ENCODE measurements at places on chromosomes 12 and 14.

GRCh38 chr12:125996443-125996842, 931.2 kb downstream of the AACS start:
- no peak for DNase-seq

DNA sequence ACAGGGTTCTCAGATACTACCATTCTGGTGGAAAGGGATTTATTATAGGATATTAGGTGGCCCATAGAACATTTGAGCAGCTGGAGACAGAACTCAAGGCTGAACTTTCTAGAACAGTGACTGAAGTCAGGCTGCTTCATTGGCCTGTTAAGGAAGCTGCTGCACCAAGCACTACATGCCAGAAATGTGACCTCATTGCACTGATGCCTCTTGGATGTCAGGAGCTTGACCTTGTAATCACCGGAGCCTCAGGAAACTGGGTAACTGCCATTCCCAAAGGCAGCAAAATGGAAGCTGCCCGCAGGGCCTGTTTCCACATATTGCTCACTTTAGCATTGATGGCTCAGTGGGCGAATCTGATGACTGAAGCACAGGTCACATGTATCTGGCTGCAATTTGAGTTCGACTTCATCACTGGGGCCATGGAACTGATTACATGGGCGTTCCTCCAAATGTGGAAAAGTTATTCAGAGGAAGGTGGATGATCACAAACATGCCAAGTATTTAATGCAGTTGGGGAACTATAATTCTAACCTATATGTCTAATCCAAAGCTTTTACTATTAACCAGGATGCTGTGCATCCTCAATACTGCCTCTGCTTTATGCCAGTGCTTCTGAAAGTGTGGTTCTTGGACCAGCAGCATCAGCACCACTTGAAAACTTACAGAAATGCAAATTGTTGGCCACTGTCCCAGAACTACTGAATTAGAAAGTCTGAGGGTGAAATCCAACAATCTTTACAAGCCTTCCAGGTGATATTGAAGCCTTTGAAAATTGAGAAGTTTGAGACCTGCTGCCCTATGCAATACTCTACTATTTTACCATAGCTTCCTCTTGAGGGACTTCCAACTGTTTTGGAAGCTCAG, 337.2 kb upstream of the NAV3 start:
- DNase-seq: no peak

- no peak for DNase-seq
Measured at GRCh38 chr12:80636832-80637231, 70.6 kb upstream of the MYF6 start.

GRCh38 chr12:91640021-91640420, 457.4 kb upstream of the DCN start:
- DNase-seq: no peak

GRCh38 chr14:55097881-55098560, 31.0 kb upstream of the LGALS3 start:
- DNase-seq: no peak

- DNase-seq: no peak
Measured at GRCh38 chr14:57962325-57963035, 96.6 kb upstream of the SLC35F4 start.

DNA sequence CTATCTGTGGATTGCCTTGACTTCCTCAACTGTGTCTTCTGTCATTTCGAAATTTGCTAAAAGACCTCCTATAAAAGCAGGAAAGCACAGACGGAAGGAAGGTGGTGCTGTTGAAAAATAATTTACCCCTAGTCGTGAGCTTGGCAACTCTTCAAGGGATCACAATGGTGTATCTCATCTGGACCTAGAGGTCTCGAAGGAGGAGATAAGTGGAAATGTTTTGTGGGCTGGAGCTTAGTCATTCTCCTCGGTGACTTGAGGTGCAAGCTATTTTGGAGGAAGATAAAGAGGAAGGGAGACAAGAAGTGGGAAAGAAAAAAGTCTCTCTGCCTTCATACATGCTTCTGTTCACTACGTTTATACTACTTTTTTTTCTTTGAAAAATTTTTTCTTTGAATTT, 89.9 kb downstream of the FLRT2 start:
- DNase-seq: no peak

GRCh38 chr14:96040828-96041371, 1.7 kb downstream of the C14orf132 start:
- DNase-seq: no peak

GRCh38 chr12:31751085-31751484, 22.3 kb upstream of the AMN1 start:
- no peak for DNase-seq

GRCh38 chr14:70697701-70698100, 56.0 kb downstream of the TTC9 start:
- no peak for DNase-seq

DNA sequence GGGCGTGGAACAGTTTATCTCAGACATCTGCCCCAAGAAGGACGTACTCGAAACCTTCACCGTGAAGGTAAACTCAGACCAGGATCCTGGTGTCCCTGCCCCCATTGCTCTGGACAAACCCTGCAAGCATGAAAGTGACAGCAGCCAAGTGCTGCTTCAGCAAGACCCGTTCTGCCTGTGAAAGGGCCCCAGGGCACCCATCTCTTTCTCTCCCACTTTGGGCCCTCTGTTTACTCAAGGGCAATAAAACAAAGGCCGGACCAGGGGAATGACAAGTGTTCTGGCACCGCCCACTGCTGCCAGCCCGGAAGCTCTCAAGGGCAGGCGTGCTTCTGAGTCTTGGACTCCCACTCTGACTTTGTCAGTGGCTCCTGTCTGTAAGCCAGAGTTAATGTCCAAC, 35.3 kb downstream of the CD9 start:
- DNase-seq: no peak
